ENCODE measurements at places on chromosomes 11 and 22.
A peak's percentile ranks its signal among the peaks of the same experiment; 100 is the strongest.

DNA sequence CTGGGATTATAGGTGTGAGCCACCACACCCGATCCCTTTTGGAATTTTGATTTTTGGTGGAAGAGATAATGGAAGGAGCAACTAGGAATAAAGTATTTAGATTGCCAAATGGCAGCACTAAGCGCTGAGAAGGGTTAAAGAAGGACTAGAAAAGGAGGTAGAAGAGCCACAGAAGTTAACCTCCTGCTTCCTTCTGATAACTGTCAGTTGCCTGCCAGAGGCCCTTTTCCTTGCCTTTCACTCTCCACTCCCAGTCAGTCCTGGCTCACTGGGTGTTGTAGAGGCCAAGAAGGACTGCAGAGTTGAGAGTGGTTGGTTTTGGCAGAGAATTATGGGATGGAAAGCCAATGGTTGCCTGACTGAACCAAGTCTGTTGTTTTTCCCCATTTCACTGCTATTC lies 19.3 kb downstream of the ZC3H12C start:
- DNase-seq: no peak

DNA sequence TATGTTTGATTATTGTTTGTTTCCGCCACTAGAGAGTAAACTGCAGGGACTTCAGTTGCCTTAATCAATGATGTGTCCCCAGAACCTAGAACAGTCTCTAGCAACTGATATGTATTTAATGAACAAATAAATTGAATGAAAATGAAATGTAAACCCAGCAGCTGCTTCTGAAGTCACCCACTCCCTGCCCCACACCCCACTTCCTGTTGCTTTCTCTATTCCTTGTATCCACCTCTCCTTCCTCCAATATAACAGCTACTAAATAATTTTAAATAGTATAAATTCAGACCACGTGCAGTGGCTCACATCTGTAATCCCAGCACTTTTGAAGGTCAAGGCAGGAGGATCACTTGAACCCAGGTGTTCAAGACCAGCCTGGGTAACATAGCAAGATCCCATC lies 15.8 kb downstream of the MYH9 start:
- DNase-seq: no peak

GRCh38 chr11:117459979-117460300 lies 132.3 kb downstream of the CEP164 start:
- DNase-seq: no peak

- no peak for DNase-seq
Measured at GRCh38 chr11:102422817-102423712, 29.5 kb downstream of the TMEM123 start.

DNA sequence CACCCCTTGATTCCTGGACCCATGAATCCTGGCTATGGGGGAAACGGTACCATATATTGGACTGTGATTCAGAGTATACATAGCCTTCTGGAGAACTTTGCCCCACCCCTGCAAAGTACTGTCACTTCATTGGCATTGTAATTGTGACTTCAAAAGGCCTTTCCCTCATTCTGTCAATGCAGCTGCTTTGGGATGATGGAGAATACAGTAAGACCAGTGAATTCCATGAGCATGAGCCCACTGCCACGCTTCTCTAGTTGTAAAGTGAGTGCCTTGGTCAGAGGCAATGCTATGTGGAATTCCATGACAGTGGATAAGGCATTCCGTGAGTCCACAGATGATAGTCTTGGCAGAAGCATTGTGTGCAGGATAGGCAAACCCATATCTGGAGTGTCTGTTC lies 25.7 kb upstream of the MSANTD2 start:
- no peak for DNase-seq

DNA sequence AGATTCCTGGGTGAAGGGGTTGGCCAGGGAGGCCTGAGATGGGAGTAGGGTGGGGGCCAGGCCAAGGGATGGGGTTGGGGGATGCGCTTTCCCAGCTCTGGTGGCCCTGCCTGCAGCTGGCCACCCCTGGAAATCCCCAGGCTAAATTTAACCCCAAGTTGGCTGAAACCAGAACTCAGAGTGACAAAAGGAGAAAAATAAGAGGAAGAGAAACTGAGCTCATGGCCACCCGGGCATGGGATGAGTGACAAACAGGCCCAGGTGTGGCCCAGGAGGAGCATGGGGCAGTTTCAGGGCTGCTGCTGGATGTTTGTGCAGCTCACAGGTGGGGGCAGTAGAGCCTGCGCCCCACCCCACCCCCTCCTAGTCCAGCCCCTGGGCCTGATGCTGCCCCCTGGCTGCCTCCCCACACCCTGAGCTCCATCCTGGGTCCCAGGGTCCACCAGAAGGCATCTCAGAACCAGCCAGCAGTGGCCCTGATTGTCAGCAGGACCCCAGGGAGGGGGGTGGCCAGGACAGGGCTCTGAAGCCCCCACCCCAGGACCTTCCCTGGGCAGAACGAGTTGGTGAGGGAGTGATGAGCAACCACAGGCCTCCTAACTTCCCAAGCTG lies 48.0 kb downstream of the IGLL5 start:
- DNase-seq: peak; percentile 99

GRCh38 chr22:43855431-43855830 lies 6.9 kb downstream of the SULT4A1 start:
- DNase-seq: no peak

- DNase-seq: no peak
Measured at GRCh38 chr11:67544616-67545242, 21.5 kb upstream of the CABP2 start.

DNA sequence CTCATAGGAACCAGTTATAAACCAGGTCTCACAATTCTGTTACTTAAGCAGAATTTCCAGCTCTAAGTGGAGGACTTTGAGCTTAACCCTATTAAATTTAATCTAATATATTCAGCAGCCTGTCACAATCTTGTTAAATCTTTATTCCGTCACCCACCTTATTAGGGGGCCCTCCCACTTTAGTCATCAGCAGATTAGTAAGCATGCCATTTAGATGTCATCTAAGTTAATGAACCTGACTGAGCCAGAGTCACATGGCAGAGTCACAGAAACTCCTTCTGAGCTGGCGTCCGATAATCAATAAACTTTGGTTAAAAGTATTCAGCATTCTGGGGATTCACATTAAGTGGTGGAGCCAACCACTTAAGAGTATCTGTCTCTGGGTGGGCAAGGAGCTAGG lies 35.1 kb downstream of the TTC12 start:
- DNase-seq: no peak

Data from OCI-LY7 (cell line).